Germinal center (tissue), 1 donor: ENCODE measurements at places on chromosomes 3 and 15.
A peak's percentile ranks its signal among the peaks of the same experiment; 100 is the strongest.

- peak; percentile 15 for DNase-seq
Measured at GRCh38 chr3:59809710-59810444, 760.1 kb upstream of the CFAP20DC start.

DNA sequence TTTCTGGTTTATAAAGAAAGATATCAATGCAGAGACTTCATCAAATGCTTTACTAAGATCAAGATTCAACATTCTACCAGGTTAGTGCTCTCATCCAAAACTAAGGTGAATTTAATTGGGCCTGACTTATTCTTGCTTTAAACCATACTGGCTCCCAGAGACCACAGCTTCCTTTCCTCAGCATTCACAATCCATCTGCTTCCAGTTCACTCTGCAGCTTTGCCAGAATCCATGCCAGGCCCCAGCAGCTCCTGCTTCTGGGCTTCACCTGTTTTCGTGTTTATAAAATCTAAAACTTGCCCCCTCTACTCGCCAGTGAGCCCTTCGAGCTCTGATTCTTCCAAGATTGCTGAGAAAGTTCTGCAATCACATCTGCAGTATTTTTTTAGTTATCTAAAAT lies 2.3 kb downstream of the CPB1 start:
- DNase-seq: no peak

GRCh38 chr15:66269326-66270090 lies 16.0 kb upstream of the MEGF11 start:
- no peak for DNase-seq

GRCh38 chr3:159929171-159930141 lies 59.2 kb upstream of the IL12A start:
- no peak for DNase-seq

DNA sequence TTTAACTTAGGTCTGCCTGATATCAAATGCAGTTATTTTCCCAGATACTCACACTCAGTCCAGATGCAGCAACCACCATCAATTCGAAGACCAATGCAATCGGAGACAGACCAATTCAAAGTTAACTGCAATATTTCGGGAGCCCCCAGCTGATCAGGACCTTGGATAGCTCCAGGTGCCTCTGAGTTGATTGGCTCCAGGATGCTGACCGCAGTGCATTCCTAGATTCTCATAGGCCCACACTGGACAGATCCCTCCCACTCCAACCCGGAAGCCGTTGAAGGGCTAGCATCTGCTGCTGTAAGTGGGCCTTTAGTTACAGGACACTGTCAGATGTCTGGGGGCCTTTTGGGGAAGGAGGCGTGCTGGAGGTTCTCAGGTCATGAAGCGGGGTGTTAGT lies 89.5 kb upstream of the ATP2B2 start:
- peak; percentile 76 for DNase-seq

- DNase-seq: no peak
Measured at GRCh38 chr15:58467722-58468423, 36.1 kb downstream of the LIPC start.

DNA sequence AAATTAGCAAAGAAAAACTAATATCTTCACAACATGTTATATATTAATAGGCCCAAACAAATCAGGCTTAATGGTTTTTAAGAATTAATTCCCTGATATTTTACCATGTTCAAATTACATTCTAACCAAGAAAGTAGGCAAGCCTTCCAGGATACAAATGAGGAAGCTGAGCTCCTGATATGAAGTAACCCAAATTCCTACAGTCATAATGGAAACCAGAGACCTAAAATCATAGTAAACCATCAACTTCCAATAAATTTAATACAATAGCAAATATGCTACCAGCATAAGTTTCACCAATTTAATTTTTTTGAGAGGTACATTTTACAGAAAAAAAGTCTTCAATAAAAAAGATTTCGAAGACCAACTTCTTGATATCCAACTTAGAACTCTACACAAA lies 3.8 kb downstream of the DCBLD2 start:
- no peak for DNase-seq

DNA sequence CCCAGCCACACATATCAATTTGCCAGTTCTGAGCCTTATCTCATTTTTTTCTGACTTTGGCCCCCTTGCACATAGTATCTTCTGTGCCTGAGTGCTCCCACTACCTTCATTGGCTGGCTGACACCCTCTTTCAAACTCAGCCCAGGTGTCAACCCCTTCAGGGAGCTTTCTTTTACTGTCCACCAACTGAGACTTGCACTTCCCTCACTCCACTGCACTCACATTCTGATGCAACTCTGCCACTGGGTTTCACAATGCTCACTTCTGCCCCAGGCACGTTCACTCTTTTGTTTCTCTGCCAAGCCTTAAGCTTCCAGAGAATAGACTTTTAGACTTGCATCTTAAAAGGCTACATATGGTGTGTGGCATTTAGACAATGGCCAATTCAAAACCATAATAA lies 101.5 kb upstream of the CBLB start:
- DNase-seq: no peak

DNA sequence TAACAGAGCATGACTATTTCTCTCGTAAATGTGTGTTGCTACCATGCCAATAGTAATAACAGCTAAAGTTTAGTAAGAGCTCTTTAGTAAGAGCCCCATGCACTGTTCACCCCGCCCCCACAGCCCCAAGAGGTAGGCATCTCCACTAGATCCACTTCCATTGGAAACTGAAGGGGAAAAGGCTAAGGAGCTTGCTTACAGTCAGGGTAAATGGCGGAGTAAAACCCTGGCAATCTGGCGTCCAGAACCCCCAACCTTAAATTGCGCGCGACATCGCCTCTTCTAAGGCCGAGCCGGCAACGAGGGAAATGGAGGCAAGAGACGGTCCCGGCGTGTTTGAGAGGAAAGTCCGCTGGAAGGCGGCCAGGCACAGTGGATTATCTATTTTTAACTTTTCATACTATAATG lies 654 bp upstream of the C3orf38 start:
- peak; percentile 21 for DNase-seq
